Hematopoietic multipotent progenitor cell treated with erythropoietin and hydrocortisone succinate and interleukin-3 and kit ligand, for 15 days (in vitro differentiated cells): ENCODE measurements at places on chromosomes 1 and 21.

DNA sequence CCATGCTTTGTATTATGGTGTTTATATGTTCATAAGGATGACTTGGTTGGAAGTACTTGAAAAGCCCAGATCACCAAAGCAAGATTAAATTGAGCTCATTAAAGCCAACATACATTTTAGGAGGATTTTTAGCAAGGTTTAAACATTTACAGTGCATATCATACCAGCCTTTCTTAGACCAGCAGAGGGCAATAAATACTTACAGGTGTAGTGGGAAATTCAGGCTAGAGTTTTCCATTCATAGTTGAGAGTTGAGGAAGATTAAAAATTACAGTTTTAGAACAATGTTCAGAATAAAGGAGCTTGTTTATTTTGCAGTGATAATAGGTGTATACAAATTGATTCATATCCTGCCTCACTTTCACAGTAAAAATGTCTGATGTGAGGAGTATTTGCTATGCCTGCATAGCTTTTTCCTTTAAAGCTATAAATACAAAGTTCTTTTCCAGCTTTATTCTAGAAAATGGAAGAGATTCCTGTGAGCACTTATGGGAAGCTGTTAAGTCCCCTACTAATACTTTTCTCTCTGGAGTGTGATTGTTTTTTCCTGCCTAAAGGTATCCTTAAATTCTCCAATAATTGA, 35.3 kb downstream of the DTL start:
- DNase-seq: peak; percentile 39

DNA sequence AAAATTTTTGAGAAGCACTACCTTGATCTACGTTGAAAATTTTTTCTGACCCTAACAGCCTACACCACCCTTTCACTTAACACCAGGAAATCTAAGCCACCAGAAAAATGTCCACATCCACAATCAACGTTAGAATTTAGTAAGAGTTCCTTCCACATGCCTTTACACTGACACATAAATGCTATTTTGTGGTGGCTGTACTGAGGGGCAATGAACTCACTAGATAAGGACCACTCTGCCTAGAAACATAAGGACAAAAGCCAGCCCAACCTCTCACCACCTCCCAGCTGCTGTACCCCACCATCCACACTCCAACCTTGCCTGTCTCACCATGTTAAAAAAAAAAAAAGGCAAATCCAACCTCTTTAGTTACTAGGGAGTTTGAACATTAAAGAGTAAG, 29.8 kb downstream of the PARP1 start:
- DNase-seq: no peak

DNA sequence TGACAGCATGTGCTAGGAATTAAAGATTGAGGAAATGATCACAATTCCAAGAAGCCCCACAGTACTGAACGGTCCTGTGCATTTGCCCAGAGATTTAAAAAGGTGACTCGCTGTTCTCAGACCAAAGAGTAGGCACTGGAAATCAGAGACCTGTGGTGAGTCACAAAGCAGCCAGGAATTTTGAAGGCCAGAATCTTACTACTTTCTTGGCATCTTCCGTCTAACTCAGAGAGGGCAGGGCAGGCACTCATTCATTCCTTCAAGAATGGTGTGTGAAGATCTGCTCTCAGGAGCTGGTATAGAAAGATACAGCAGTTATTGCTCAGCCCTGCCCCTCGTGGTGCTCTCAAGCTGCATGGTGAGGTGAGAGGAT, 57.9 kb downstream of the BRINP2 start:
- no peak for DNase-seq

- DNase-seq: no peak
These were observed 518 bp upstream of the PLCH2 start for GRCh38 chr1:2475571-2475970.

GRCh38 chr1:220500372-220500771, 27.6 kb upstream of the MARK1 start:
- no peak for DNase-seq

GRCh38 chr1:89518221-89518631, 6.4 kb upstream of the LRRC8B start:
- DNase-seq: no peak

- no peak for DNase-seq
These were observed 1.1 kb upstream of the LMNA start for GRCh38 chr1:156113282-156113950.
